Germinal center (tissue), 1 donor: ENCODE measurements at places on chromosomes 7 and 10.
A peak's percentile ranks its signal among the peaks of the same experiment; 100 is the strongest.

DNA sequence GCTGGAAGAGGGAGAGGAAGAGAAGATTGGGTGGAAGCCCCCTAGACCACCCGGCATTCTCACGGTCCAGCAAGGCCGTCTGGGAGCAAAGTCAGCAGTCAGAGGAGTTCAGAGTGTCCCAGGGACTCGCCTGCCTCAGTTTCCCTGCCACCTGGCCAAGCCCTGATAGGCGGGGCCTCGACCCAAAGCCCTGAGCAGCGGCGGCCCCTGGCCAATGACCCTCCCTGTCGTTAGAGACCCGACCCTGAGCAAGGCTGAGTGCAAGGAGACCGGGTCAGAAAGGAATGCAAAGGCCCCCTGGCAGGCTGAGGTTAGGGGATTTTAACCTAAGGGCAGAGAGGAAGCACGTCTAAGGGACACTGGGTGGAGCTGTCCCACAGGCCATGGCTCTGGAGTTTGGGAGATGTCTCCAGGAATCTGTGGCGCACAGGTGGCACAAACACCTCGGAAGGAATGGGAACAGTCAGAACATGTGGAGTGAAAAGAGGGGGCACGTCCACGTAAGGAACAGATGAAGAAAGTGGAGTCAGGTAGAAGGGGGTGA lies 196.8 kb upstream of the PDE1C start:
- DNase-seq = no peak

DNA sequence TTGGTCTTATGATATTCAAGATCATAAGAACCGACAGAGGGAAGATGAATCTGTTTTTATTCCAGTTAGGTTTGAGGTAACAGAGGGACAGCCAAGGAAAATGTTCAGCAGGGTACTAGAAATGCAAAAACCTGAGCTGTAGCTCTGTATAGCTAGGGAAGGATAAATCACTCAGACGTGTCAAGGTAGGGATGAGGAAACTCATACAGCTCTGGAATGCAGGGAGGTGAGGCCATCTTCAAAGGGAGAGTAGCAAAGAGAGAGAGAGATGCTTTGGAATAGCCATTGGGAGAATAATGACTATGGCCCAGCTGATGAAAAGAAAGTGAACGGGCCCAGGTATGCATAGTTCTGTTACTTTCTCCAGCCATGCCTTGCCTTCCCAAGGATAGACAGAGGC lies 77.8 kb downstream of the PAX2 start:
- no peak for DNase-seq

GRCh38 chr7:112752576-112752975 lies 37.6 kb downstream of the TMEM168 start:
- DNase-seq = no peak

DNA sequence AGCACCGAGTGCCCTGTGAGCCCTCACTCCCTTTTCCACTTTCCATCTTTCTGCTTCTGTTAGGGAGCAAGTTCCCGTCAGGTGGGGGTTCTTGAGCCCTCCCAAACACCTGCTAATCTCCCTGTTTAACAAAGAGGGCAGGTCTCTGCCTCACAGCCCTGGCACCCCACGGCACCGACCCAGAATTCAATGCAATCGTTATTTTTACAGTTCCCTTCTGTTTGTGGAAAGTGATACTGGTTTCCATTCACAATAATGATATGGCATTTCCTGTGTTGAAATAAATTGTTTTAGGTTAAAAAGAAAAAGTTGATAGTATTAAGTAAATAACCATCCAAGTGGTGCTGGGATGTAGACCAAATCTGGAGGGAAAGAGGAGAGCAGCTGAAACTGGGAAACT lies 38.8 kb upstream of the SLC29A3 start:
- no peak for DNase-seq

DNA sequence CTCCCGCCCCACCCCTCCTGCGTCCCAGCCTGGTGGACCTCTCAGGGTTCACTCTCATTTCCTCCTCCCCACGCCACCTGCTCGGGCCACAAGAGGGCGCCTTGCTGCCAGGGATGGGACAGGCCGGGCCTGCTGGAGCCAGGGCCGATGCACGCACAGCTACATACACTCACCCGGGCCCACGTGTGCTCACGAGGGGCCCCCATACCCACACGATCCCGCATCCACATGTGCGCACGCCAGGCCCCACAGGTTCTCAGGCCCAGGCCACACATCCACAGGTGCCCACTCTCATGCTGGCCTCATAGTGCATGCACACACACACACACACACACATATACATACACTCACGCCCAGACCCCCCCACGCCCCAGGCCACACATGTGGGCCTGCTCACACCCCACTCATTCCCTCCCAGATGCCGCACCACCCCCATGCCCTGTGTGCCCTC lies 68.6 kb downstream of the LHPP start:
- DNase-seq = peak; percentile 92

GRCh38 chr10:28581916-28582315 lies 49.0 kb downstream of the WAC start:
- DNase-seq = no peak

- DNase-seq = no peak
These were observed 322.7 kb upstream of the PFKP start for GRCh38 chr10:2744547-2745200.

DNA sequence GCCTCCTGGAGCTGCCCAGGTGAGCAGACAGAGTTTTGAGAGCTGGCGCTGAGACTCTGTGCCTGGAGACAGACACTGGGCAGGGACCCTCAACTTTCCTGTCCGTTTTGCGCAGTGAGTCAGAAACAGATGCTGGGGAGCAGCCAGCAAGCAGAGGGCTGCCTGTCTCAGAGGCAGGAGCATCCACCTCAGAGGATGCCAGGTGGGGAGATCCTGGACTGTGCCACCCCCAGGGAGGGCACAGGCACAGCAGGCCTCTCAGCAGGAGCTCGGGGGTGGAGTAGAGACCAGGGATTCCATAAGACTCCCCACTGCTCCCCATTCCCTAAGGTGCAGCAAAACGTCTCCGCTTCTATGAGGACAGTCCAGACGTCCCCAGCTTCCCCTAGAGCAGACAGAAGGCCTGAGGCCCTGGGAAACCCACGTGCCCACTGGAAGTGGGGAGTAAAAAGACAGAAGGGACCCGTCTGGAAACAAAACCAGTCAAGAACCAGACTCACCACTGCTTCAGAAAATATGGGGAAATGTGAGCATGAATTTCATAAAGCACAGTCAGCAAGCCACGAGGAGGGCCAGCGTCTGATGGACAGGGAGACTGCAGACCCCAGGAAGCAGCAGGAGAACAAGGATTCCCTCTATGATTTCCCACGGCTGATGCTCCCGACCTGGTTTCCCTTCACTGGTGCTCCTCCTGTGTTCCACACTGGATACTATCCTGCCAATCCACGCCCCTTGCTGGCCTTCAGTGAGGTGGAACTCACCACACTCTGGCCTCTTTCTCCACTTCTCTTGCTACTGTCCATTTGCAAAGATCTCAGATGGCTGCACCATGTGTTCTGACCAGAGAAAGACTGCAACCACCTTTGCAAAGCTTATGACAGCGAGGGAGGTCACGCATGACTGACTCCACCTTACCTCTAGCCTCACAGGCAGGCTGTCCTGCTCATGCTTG lies 151.3 kb upstream of the FAM20C start:
- DNase-seq = no peak

GRCh38 chr7:46173476-46174195 lies 252.6 kb upstream of the IGFBP3 start:
- DNase-seq = no peak

DNA sequence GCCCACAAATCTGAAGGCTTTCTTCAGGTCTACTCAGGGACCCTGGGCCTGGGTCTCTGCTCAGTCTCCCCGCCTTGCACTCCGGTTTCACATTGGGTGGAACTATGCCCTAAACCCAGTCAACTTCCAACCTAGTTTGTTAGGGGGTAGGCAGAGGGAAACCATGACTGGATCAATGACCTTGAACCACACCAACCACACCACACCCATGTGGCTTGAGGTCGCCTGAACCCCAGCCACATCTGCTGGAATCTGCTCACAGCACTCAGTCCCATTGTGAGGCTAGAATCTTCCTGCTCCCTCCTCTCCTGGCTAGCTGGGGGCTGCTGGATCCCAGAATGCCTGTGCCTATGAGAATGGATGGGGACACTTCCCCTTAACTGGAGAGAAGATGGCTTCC lies 17.9 kb downstream of the RFC2 start:
- DNase-seq = no peak

DNA sequence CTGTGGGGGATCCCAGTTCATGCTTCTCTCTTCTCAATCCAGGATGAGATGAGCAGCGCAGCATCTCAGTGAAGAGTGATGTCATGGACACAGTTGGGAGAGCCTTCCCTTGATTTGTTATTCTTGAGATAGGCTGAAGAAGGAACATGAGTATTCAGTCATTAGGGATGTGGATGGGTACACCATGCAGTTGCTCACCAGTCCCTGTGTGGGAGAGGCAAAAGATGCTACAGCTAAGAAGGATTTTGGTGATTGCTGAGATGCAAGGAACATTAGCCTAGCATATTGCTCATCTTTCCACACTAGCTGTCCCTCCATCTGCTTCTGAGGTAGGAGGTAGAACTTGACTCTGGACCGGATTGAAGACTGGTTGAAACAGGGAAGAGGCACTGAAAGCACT lies 179.6 kb downstream of the GALNT17 start:
- no peak for DNase-seq

- DNase-seq = no peak
These were observed 12.2 kb downstream of the UBE3C start for GRCh38 chr7:157150882-157151281.

DNA sequence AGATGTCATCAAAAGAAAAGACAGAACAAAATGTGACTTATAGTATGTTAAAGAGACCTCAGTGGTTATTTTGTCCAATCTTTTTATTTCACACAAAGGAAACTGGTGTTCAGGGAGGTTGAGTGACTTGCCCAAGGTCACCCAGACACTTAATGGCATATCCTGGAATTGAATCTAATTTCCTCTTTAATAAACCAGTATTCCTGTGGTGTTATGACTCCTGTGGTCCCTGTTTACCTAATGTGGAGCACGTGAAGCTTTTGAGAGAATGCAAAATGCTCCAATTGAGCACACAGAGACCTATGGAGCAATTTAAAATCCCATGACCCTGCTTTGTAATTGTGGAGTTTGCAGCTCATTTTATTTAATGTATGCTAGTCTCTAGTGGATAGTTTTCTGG lies 251.9 kb downstream of the REEP3 start:
- no peak for DNase-seq

DNA sequence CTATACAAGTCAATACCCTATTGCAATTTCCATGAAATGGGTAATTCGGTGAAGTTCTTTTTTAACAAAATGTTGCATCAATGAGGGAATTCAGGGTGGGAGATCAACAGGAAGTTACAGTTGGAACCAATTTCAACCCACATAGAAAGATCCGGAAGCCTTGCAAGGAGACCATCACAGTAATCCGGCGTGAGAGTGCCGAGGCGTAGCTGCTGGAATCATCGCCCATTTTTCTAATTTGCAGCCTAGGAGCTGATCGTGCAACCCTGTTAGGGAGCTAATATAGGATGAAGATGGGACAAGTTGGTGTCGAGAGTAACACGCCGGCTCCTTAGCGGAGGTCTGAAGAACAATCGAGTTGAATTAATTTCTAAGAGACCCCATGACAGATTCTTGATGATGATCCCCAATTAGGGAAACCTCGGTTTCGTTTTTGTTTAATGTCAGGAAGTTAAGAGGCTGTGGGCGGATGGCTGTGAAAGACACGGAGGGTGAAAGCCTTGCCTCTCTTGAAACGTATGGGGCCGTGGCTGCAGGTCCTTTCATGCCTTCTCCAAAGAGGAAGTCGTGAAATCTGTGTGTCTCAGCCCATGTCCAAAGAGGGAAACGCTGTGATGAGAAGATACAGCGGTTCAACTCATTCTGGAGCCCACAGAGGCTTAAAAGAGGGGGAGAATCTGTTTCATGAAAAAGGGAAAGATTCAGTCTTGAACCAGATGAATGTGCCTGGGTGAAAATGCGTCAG lies 51.2 kb upstream of the CARD11 start:
- DNase-seq = peak; percentile 61

DNA sequence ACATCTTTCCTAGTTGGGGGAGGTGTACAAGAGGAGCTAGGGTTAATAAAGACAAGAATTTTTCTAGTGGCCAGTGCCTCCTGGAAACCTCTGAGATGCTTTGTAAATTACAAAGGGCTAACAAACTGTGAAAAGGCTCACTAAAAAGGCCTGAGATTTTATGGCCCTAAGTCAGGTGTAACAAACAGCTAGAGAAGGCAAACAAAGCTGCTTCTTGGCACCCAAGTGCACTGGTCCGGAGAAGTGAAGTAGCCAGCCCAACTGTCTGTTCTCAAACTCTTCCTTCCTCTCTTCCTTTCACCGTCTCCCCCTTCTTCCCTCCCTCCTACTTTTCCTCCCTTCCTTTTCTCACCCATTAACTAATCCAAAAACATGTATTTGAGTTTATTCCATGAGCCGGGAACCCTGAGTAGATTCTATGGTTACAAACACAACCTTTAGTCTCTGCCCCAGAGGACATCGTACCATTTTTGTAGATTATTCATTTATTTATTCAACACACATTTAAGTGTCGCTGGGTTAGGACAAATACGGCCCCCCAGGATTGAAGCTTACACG lies 143.4 kb upstream of the PCGF5 start:
- no peak for DNase-seq

GRCh38 chr7:45082831-45083331 lies 5.9 kb downstream of the NACAD start:
- no peak for DNase-seq

- DNase-seq = no peak
These were observed 104.9 kb downstream of the SPDYE5 start for GRCh38 chr7:75596727-75597614.

DNA sequence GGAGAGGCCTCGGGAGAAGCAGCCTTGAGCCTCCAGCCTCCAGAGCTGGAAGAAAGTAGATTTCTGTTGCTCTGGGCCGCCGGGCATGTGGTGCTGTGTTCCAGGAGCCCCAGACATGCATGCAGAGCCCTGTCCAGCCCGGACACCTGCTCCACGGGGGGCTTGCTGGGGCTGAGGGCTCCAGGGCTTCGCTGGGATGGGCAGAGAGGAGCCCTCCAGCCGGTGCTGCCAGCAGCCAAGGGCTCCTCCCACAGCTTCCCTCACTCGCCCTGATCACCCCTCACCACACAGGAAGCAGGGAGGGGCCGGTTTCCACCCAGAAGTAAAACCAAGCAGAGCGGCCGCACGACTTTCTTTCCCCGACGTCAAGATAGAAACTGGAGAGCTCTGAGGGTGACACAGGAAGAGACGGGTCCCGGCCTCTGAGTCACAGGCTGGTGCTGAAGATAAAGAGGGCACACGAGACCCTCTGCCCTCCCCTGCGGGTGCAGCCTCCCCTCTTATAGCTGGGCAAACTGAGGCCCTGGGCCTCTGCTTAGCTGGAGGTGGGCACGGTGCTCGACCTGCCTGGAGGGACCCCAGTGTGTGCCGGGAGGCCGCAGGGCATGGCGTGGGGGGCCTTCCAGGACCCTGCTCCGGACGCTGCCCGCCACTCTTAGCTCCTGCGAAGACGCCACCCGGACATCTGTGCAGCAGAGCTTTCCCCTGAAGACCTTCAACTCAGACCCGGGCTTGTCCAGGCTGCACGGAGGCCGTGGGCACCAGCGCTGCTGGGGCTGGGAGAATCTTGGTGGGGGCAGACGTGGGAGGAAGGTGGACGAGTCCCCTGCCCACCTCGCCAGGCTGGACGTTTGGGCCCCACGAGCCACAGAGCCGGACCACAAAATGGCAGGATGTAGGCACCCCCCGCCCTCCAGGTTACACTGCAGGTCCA lies 31.1 kb downstream of the ADAP1 start:
- DNase-seq = peak; percentile 81

- no peak for DNase-seq
These were observed 495.5 kb upstream of the ZWINT start for GRCh38 chr10:56856569-56856968.
